HAP-1 (cell line): ENCODE measurements at places on chromosomes 5 and 9.

- no peak for DNase-seq
Measured at GRCh38 chr5:53032188-53032587, 43.0 kb downstream of the ITGA2 start.

DNA sequence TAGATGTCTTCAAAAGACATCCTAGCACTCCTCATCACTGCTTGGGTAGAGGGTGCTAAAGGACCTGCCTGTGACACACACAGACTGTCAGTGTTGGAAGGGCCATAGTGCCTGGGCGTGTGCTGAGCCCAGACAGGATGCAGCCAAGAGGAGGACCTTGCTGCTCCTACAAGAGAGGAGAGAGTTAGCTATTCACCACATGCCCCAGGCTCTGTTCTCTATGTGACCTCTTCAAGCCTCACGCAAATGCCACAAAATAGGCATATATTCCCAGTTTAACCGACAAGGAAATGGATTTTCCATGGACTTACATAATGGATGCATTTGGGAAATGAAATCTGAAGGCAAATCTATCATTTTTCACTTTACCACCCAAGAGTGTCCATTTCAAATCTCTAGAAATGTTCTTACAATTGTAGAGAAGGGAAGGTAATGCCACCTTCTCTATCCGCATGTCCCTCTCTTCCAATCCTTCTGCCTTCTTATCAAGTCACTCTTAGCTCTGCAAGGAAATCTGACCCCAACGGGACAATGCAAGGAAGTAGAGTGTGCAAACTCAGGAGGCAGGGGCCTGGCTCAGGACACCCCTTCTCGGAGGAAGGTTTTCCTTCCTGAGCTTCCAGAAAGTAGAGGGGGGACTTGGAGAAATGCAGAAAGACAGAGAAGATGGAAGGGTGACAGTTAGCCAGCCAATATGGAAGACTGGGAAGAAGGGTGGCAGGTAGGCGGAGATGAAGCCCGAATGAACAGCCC lies 49.5 kb downstream of the TRIM32 start:
- no peak for DNase-seq

GRCh38 chr5:112415552-112415951 lies 3.5 kb downstream of the EPB41L4A start:
- no peak for DNase-seq

- no peak for DNase-seq
Measured at GRCh38 chr9:71638627-71639026, 129.7 kb downstream of the CEMIP2 start.

- no peak for DNase-seq
Measured at GRCh38 chr5:641331-641765, 29.2 kb downstream of the CEP72 start.

DNA sequence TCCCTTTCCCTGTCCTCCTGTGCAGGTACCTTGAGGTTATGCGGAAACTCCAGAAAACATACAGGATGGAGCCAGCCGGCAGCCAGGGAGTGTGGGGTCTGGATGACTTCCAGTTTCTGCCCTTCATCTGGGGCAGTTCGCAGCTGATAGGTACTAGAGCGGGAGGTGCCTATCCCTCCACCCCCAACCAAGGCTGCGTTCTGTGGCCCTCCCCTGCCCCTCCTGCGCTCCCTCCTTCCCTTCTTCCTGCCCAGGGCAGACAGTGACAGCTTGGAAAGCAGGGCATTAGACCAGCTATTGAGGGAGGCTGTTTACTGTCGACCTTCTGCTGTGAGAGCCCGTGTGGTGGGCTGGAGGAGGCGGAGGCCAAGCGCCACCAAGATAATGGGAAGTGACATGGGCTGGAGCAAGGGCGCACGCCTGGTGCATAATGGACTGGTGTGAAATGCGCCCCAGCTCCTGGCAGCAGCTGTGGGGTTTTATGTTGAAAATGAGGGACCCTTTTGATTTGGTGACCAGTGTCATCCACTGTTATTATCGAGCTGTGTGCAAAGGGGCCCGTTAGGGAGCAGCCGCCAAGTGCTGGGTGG lies 25.3 kb downstream of the PTPA start:
- DNase-seq: no peak

DNA sequence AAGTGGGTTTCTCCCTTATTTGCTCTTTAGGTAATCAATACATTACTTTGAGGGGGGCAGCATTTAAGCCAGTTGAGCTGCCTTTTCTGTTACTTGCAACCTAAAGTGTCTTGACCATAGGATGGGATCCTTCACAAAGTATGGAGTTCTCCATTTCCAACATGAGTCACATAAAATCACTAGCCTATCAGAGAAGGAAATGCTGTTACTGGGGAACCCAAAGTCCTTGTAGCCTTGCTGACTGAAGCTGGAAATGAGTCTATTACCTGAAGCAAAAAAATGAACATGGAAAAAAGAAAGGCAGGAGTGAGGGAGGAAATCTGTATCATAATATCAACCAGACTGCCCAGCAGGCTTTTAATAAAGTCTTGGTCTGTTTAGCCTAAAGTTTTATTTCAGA lies 42.8 kb upstream of the SLIT3 start:
- no peak for DNase-seq

- DNase-seq: no peak
Measured at GRCh38 chr5:139113892-139114291, 84.3 kb downstream of the SIL1 start.

DNA sequence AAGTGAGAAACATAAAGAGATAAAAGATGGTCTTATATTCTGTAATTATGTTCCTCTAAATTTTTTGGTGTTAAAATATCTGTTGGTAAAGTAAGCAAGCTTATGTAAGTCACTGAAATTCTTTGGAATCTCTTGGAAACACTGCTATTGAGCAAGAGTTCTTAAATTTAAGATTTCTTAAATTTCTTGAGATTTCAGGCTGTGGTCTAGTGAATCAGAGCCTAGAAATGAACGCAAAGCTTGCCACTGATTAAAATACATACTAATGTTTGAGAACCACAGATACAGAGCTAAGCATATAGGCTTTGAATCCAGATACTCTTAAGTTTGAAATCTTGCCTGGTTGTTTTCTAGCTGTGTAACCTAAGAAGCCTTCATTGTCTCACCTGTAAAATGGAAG lies 133.4 kb downstream of the TRPM3 start:
- DNase-seq: no peak

DNA sequence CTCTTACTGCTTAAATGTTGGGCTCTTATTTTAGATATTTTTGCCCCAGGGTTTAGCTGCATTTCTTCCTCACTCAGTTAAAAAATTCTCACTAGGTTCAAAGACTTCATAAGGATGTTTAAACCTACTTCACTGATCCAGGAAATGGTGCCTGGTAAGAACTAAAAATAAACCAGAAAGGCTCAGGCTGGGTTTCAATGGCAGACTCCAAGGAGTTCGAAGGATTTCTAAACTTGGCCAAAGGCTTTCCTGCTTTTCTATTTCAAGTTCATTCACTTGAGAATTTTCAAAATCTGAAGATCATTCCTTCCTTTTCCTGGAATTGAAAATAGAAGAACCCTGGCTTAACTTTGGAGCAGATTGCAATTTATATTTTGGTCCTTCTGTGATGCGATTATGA lies 193.0 kb upstream of the MAP1B start:
- DNase-seq: no peak

DNA sequence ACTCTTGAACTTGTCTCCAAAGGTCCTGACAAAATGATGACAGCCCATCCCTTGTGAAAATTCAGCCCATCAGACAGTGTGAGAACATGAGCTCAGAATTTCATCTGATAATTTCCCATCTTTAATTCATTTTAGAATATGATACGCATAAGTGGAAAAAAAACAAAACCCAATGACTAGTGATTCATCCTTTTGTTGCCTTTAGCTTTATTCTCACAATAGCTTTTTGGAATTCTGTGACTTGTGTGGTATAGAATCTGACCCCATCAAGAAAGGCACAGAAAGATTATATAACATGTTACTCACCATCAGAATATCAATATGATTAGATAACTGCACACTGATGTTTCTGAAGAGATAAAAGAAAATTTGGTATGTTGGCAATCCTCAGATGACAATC lies 16.1 kb upstream of the TMED7 start:
- no peak for DNase-seq

- no peak for DNase-seq
Measured at GRCh38 chr5:110844251-110844650, 105.4 kb downstream of the SLC25A46 start.

- DNase-seq: no peak
Measured at GRCh38 chr5:170597872-170598271, 94.1 kb downstream of the KCNIP1 start.

DNA sequence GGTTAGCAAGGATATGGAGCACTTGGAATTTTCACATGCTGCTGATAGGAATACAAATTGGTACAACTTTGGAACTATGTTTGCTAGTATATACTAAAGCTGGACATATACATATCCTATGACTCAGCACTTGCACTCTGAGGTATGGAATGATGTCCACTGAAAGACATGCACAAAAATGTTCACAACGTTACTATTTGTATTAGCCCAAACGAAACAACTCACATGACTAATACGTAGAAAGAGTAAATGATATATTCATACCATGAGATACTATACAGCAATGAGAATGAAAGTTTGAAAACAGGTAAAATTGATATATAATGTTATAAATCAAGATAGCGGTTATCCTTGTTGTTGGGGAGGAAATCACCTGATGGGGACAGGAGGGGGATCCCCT lies 45.5 kb upstream of the CDC42SE2 start:
- no peak for DNase-seq

DNA sequence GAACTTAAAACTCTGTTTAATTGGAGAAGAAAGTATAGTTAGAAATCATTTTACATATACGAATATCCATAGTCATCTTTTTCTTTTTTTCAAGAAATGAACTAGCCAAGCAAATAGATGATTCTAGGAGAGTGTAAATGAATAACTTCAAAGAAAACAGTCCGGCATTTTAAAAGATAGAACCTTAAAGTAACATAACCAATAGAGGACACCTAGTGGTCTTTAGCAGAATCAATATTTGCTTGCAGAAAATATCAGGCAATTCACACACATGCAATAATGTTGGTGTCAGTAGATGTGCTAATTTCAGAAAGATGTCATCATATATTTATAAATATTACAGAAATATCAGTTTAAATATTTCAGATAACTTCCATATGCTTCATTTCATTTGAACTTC lies 57.1 kb downstream of the HCN1 start:
- DNase-seq: no peak

GRCh38 chr9:129852579-129852978 lies 17.3 kb downstream of the USP20 start:
- no peak for DNase-seq

DNA sequence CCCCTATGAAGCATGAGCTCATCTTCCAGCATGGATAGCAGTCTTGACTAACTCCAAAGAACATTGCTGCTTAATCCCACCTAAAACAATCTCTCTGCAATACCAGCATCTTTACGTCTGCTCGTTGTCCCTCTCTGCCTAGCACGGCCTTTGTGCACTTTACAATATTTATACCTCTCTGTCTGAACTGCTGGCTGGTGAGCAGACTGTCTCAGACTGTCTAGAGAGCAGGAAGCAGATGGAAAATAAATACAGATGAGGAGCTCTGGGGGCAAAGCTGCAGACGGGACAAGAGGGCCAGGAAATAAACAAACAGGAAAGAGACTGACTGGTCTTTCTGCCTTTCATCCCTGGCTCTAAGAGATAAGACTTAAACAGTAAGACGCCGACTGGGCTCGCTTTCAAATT lies 224.8 kb downstream of the ENC1 start:
- no peak for DNase-seq

GRCh38 chr5:124856726-124857125 lies 110.3 kb upstream of the ZNF608 start:
- DNase-seq: no peak

- DNase-seq: no peak
Measured at GRCh38 chr5:96569770-96570169, 92.4 kb upstream of the CAST start.

DNA sequence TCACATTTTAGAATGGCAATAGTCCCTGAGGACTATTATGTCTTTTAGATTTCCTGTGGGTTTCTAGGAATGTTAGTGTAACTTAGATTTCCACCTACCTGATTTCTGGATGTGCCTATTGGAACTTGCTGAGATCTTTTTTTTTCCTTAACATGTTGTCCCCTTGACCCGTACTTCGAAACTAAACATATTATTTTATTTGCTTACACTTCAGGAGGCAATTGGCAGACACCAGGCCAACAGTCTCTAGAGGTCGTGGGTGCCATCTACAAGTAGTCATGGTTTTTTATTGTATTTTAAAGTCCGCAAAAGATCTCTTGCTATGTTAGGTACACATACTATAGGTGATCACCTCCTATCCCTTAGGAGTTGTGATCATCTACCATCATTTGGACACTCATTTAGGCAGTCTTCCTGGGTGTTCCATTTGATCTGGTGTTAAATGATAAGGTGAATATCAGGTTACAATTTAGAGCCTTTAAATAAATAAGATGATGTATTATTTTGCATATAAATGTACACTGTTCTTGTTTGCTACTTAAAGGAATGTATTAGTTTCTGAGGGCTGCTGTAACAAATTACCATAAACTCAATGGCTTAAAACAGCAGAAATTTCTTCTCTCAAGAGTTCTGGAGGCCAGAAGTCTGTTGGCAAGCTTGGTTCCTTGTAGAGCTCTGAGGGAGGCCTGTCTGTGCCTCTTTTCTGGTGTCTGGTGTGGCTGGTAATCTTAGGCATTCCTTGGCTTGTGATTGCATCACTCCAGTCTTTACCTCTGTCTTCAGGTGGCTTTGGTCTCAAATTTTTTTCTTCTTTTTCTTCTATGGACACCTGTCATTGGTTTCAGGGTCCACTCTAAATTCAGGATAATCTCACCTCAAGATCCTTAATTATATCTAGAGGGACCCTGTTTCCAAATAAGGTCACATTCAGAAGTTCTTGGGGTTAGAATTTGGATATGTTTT lies 64.8 kb downstream of the ZCCHC7 start:
- no peak for DNase-seq

- DNase-seq: no peak
Measured at GRCh38 chr9:126979461-126979860, 64.9 kb downstream of the RALGPS1 start.

- DNase-seq: no peak
Measured at GRCh38 chr9:70262366-70262765, 3.6 kb downstream of the SMC5 start.

- DNase-seq: no peak
Measured at GRCh38 chr9:136916330-136917184, 28.0 kb downstream of the FBXW5 start.

DNA sequence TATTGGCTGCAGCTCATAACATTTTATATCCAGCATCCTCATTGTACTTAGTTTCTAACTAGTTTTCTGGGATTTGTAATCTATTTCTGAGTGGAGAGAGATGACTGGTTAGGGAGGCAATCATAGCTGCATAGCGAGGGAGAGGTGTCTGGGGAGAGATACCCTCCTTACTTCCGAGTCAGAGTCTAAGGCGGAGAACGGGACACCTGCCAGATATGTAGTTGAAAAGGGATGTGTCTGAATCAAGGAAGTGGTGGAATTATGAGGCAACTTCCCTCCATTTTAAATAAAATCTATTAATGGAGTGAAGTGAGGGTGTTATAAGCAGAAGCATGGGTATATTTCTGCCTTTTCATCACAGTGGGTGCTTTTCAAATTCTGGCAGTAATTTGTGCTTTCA lies 126.5 kb downstream of the MAST4 start:
- no peak for DNase-seq

DNA sequence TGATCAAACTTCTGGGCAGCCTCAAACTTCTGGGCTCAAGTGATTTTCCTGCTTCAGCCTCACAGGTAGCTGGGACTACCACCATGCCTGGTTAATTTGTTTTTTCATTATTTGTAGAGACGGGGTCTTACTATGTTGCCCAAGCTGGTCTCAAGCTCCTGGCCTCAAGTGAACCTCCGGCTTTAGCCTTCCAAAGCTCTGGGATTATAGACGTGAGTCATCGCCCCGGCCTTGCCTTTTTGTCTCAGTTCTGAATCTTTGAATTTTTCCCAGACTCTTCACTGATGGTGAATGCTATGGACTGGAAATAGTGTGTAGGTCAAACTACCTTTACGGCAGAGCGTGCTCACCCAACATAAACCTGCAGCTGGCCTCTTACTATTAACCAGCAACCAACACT lies 32.3 kb upstream of the EGFLAM start:
- DNase-seq: no peak
